Liver (tissue), 10 donors: ENCODE measurements at places on chromosomes 6 and 20. TPM values are rescaled to one million over a fixed set of nuclear protein-coding genes. Genes with fewer than 3 reads are reported as not detected.

DNA sequence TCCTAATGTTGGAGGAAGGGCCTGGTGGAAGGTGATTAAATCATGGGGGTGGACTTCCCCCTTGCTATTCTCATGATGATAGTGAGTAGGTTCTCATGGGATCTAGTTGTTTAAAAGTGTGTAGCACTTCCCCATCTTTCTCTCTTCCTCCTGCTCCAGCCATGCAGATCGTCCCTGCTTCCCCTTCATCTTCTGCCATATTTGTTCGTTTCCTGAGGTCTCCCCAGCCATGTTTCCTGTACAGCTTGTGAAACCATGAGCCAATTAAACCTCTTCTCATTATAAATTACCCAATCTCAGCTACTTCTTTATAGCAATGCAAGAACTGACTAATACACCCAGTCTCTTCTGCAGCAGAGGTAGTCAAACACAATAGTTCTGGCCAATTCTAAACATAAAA is 5.4 kb downstream of the EPM2A start:
- DNase-seq, result no peak
- no peak overlapping the region for H3K4me3 ChIP-seq
- no peak overlapping the region for H3K27ac ChIP-seq
- no peaks in the 10 kb centered on the region for H3K27me3 ChIP-seq
- H3K36me3 ChIP-seq, result no peaks in the 10 kb centered on the region

- H3K36me3 ChIP-seq, result no peaks in the 10 kb centered on the region
- H3K27me3 ChIP-seq, result no peaks in the 10 kb centered on the region
- peaks cover 3% of the 10 kb centered on the region for H3K4me1 ChIP-seq
- H3K27ac ChIP-seq, result no peak overlapping the region
These were observed 210.0 kb downstream of the DLL1 start for GRCh38 chr6:170080828-170081371.

DNA sequence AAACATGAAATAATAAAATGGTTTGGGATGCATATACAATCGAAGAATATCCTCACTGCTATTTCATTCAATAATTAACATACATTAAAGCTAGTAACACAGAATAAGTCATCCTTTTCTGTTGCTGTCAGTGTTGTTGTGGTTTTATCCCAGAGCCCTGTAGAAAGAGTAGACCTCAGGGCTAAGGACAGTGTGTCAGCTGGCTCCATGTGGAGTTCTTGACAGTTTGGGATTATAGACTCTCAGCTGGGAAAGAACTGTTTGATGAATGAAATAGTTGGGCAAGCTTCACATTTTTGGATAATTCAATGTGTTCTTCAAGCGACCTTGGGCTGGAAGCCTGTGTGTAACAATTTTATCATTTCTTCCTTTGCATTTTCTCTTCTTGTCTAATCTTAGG is 10.1 kb downstream of the UTRN start:
- DNase-seq, result no peak
- H3K4me1 ChIP-seq, result peaks cover 14% of the 10 kb centered on the region
- H3K27me3 ChIP-seq, result no peaks in the 10 kb centered on the region

The UCKL1 gene
- polyA plus RNA-seq, result 16.4 TPM

GRCh38 chr20:24950836-24951525 is 1.9 kb downstream of the CST7 start:
- peaks cover 24% of the 10 kb centered on the region for H3K4me1 ChIP-seq
- no peaks in the 10 kb centered on the region for H3K27me3 ChIP-seq
- H3K36me3 ChIP-seq, result no peaks in the 10 kb centered on the region

DNA sequence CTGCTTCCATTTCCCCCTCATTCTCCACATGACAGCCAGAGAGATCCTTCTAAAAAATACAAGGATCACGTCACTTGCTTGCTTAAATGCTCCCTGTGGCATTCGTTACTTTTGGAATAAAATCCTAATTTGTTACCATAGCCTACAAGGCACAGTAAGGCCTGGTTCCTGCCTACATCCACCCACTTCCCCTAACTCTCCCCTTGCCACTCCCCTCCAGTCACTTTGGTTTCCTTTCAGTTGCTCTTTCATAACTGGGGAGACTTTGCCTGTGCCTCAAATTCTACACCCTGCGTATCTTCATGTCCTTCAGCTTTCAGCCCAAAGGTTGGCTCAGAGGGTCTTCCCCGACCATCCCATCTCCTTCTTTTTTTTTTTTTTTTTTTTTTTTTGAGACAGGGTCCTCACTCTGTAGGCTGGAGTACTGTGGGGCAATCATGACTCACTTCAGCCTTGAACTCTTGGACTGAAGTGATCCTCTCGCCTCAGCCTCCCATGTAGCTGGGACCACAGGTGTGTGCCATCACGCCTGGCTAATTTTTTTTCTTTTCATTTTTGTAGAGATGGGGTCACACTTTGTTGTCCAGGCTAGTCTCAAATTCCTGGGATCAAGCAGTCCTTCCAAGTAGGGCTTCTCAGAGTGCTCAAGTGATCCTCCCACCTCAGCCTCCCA is 12.5 kb downstream of the ID1 start:
- DNase-seq, result no peak
- H3K4me3 ChIP-seq, result no peak overlapping the region
- H3K27me3 ChIP-seq, result no peaks in the 10 kb centered on the region
- peaks cover 6% of the 10 kb centered on the region for H3K4me1 ChIP-seq

- no peak overlapping the region for H3K27ac ChIP-seq
- no peak overlapping the region for H3K4me3 ChIP-seq
These were observed 2.6 kb downstream of the PRSS35 start for GRCh38 chr6:83514866-83515466.

DNA sequence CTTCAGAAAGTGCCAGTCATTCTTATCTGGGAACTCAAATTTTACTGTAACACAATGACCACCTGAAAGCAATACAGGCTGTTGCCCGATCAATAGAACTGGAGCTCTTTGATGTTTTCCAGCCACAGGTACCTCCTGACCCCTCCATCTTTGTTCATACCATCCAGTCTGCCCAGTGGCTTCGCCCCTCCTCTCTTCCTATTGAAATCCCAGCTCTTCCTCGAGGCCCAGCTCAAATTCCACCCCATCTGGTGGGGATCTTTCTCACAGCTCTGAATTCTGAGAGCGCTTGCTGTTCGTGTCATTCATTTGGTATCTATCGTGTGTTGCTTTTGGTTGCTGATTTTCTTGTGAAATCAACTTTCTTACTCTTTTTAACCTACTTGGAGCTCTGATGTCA is 87.9 kb upstream of the CNKSR3 start:
- H3K27me3 ChIP-seq, result no peaks in the 10 kb centered on the region
- no peaks in the 10 kb centered on the region for H3K4me1 ChIP-seq
- DNase-seq, result no peak
- H3K27ac ChIP-seq, result no peak overlapping the region

GRCh38 chr6:169993861-169994481 is 242.5 kb downstream of the ERMARD start:
- no peak overlapping the region for H3K4me3 ChIP-seq
- no peaks in the 10 kb centered on the region for H3K36me3 ChIP-seq
- H3K27me3 ChIP-seq, result no peaks in the 10 kb centered on the region
- no peak overlapping the region for H3K27ac ChIP-seq
- no peaks in the 10 kb centered on the region for H3K4me1 ChIP-seq
- no peak for DNase-seq

- H3K36me3 ChIP-seq, result no peaks in the 10 kb centered on the region
- H3K4me3 ChIP-seq, result no peak overlapping the region
- no peak overlapping the region for H3K27ac ChIP-seq
- no peaks in the 10 kb centered on the region for H3K4me1 ChIP-seq
- DNase-seq, result no peak
- no peaks in the 10 kb centered on the region for H3K27me3 ChIP-seq
These were observed 84.1 kb downstream of the TNFAIP3 start for GRCh38 chr6:137951064-137951597.

The PRDM13 gene
- polyA plus RNA-seq, result not detected

The CRISP2 gene
- polyA plus RNA-seq, result not detected

DNA sequence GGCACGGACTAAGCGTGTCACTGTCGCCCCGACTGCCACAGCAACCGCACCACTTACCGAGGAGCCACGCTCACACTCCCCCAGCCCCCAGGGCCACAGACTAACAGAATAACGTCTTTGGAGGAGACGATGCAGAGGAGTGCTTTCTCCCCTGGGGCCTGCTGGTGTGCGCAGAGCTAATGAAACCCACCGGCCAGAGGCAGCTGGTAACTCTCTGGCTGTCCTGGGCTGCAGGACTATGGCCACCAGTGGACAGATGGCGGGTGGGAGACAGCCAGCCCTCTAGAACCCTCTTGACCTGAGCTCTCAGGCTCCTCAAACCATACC is 228.0 kb downstream of the DLL1 start:
- no peaks in the 10 kb centered on the region for H3K36me3 ChIP-seq
- H3K4me3 ChIP-seq, result no peak overlapping the region
- no peaks in the 10 kb centered on the region for H3K27me3 ChIP-seq
- DNase-seq, result no peak
- H3K27ac ChIP-seq, result no peak overlapping the region

DNA sequence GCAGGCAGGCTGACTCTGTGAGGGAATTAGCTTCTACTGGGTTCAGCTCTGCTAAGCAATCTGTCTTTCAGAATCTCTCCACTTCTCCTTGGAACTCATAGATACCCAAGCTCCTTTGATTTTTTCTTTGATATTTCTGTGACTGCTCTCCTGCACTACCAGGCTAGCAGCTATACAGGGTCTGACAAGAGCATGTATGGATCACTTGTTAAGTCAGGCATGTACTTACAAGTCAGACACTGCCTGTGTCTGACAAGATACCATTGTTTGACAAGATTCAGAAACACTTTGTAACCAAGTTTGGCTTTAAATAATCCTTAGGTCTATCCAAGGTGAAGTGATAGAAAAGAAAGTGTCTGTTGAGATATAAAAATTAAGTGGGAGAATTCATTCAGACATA is 79.5 kb downstream of the SESN1 start:
- H3K4me3 ChIP-seq, result no peak overlapping the region
- no peaks in the 10 kb centered on the region for H3K4me1 ChIP-seq
- no peaks in the 10 kb centered on the region for H3K27me3 ChIP-seq
- H3K27ac ChIP-seq, result no peak overlapping the region

The TINAG gene
- not detected for polyA plus RNA-seq

DNA sequence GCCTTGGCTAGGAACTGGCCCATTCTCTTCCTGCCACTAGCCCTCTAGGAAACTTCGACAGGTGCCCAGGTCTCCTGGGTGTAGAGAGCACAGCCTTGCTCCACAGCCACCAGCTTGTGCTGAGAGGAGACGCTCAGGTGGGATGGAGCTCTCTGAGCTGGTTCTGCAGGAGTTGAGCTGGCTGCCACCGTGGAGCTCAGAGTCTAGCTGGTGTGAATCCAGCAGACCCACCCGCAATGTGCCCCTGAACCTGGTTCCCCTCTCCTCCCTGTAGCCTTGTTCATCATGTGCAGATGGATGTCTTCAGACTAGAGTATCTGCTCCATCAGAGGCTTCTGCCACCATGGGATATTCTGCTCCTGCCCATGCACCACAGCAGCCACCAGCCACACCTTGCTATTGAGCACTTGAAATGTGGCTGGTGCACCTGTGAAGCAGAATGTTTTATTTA is 222.5 kb downstream of the SYNDIG1 start:
- H3K4me1 ChIP-seq, result no peaks in the 10 kb centered on the region
- peak; percentile 19 for DNase-seq

DNA sequence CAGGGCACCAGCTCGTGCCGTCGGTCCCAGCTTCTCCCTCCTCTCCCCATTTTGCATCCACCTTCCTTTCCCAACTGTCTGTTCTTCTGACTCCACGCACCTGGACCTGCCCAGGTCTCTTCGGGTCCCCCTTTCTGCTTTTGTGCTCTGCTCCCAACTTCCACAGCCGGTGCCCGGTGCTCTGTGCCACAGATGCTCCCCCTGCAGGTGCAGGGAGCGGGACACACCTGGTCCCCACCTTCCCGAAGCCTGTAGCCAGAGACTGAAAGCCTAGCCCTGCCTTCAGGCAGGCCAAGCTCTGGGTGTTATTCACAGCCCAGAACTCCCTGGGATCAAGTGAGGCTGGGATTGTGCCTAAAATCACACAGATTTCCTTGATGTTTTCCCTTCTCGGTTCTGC is 24.6 kb upstream of the BMP7 start:
- no peak for DNase-seq
- no peak overlapping the region for H3K4me3 ChIP-seq
- H3K36me3 ChIP-seq, result no peaks in the 10 kb centered on the region
- no peak overlapping the region for H3K27ac ChIP-seq
- no peaks in the 10 kb centered on the region for H3K4me1 ChIP-seq

- no peak overlapping the region for H3K4me3 ChIP-seq
- H3K27me3 ChIP-seq, result no peaks in the 10 kb centered on the region
- no peaks in the 10 kb centered on the region for H3K4me1 ChIP-seq
- H3K36me3 ChIP-seq, result no peaks in the 10 kb centered on the region
- no peak overlapping the region for H3K27ac ChIP-seq
- no peak for DNase-seq
These were observed 45.1 kb downstream of the TRERF1 start for GRCh38 chr6:42406306-42407280.

The SLA2 gene
- 0.18 TPM for polyA plus RNA-seq

GRCh38 chr6:43921039-43921438 is 151.0 kb downstream of the VEGFA start:
- H3K27ac ChIP-seq, result peak overlapping the region; percentile 31
- H3K4me1 ChIP-seq, result peaks cover 66% of the 10 kb centered on the region
- H3K36me3 ChIP-seq, result no peaks in the 10 kb centered on the region
- no peak for DNase-seq
- H3K4me3 ChIP-seq, result no peak overlapping the region

The TCP1 gene
- polyA plus RNA-seq, result 64.1 TPM

DNA sequence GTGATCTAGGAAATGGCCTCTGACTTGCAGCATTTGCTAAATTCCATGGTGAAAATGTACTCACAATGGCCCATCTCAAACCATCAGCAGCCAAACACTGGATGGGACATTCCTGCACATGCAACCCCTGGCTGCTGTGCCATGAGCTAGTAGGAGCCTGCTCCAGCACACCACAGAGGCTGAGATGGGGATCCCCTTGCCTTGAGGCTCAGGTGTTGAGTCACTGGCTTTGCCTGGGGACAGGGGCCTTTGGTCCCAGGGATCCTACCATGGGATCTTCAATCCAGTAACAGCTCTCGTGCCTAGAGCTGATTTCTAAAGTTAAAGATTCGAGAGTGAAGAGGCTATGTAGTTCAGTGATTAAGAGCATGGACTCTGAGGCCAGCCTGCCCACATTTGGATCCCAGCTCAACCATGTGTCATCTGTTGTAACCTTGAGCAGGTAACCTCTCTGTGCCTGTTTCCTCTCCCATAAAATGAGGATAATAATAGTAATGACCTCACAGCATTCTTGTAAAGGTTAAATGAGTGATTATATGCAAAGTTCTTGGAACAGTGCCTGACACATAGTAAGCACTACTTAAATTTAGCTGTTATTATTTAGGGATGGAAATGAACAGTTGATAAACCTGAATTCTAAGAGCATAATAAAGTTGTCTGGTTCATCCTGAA is 16.4 kb downstream of the FOXQ1 start:
- H3K36me3 ChIP-seq, result no peaks in the 10 kb centered on the region
- no peak overlapping the region for H3K4me3 ChIP-seq
- no peak overlapping the region for H3K27ac ChIP-seq
- no peaks in the 10 kb centered on the region for H3K27me3 ChIP-seq

DNA sequence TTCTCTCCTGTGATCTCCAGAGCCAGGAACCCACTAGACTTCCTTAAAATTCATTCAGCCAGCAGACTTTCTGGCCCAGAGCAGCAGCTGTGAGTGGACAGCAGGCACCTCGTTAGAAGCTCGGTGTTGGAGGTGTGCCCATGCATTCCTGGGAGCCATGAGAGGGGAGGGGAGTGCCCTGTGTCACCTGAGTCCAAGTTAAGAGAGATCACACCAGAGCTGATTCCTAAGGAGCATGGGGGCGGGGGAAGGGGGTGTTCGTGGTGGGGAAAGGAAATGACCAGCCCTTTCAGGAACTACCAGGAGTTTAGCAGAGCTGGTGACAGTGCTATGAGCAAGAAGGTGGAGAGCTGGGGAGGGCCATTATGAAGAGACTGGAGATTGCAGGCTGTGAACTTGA is 46.9 kb downstream of the GFRA4 start:
- no peak overlapping the region for H3K27ac ChIP-seq
- no peaks in the 10 kb centered on the region for H3K27me3 ChIP-seq
- no peak overlapping the region for H3K4me3 ChIP-seq
